HFFc6 (cell line): ENCODE measurements at places on chromosomes 1 and 21.
A peak's percentile ranks its signal among the peaks of the same experiment; 100 is the strongest.

GRCh38 chr1:52533713-52534112 is 19.2 kb downstream of the TUT4 start:
- no peak for DNase-seq

- DNase-seq: no peak
Observed at GRCh38 chr1:65434255-65434654, 13.8 kb downstream of the LEPR start.

GRCh38 chr1:7218210-7218832 is 433.1 kb downstream of the CAMTA1 start:
- DNase-seq: peak; percentile 19

- peak; percentile 13 for DNase-seq
Observed at GRCh38 chr21:25496825-25497482, 110.3 kb downstream of the MRPL39 start.

DNA sequence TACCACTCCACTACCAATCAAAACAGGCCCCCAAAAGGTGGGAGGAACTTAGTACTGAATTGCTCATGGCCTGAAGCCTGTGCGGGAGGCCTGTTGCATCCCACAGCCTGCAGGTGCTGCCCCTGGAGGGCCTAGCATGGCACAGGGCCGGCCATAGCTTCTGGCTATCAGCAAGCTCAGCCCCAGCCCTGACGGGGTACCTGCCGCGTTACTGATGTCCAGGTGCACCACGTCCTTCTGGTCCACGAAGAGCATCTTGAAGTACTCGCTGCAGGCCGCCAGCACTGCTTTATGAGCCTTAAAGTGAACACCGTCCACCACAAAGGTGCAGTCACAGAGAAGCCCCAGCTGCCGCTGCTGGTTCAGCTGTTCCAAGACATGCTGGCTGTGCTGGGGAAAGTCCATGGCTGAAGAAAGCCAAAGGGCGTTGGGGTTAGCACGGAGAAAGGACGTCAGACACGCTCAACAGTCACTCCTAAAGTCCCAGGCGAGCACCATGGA is 27.8 kb downstream of the ZBTB17 start:
- no peak for DNase-seq

GRCh38 chr21:34598931-34599400 is 15.9 kb downstream of the RCAN1 start:
- peak; percentile 21 for DNase-seq

DNA sequence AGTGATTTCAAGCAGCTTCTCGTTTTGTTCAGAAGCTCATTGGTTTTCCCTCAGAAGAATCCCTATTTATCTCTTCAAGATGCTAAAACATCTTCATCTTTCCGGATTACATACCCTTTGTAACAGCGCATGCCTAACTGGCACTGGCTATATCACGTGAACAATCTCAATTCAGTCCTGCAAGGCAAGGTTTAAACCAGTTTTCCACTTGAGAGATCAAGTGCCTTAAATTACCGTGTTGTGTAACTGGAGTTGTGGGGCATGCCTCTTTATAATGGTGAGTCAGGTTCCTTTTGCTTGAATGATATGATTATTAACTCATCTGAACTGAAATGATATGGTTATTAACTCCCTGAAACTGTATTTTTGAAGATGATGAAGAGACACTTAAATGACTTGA is 11.0 kb upstream of the ZFP69B start:
- DNase-seq: no peak

DNA sequence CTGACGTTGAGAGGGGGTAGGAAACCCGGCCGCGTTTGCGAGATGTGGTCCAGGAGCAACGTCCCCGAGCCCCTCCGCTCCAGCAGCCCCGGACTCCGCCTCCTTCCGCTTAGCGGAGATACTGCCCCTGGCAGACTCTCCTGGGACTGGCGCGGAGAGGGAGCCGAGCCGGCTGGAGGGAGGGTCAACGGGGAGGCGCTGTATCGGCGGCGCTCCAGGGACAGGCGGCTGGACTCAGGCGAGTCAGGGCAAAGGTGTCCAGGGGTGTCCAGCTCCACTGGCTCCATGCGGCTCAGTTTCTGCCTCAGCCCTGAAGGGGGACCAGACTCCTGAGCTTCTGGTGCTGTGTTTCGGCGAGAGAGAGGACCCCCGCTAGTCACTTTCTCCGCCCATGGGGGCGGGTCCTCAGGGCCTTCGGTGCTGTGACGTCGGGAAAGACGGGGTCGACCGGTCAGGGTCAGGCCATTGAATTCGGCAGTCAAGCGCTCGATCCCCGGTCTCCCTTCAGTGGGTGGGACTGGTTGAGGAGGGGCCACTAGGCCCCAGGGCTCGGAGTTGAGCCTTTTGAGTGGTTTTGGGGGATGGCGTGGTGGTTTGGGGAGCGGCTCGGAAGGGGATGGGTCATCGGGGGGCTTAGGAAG is 2.8 kb upstream of the LIX1L start:
- DNase-seq: peak; percentile 36
